Naive thymus-derived CD8-positive, alpha-beta T cell (primary cell): ENCODE measurements at places on chromosomes 7 and 10.

DNA sequence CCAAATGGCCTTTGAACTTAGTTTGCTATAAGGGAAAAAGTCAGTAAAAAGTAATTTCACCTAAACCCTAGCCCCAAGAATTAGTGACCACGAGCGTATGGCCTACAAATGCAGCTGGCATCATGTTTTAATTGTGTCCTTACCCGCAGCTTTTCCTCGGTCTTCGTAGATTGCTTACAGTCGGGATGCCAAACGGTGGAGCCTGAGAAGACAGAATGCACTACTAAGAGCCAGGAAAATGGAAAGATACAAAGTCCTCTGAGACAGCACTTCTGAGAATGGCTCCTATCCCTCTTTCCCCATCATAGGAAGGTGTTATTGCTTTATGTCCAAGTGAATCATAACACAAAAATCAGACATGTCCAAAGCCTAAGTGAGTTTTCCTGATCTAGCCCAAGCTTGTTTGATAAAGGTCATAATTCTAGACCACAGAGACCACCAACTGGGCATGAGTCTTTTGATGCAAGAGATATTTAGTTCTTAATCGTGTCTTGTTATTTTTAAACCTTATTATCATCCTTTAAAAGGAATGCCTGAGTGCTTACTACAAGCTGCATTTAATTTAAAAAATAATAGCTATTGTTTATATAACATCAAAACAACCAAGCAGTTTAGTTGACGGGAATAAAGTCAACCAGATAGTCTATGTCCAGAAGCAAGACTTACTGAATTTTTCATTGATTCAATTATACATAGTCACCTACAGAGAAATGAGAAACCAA, 83.7 kb upstream of the AFAP1L2 start:
- DNase-seq: no peak

DNA sequence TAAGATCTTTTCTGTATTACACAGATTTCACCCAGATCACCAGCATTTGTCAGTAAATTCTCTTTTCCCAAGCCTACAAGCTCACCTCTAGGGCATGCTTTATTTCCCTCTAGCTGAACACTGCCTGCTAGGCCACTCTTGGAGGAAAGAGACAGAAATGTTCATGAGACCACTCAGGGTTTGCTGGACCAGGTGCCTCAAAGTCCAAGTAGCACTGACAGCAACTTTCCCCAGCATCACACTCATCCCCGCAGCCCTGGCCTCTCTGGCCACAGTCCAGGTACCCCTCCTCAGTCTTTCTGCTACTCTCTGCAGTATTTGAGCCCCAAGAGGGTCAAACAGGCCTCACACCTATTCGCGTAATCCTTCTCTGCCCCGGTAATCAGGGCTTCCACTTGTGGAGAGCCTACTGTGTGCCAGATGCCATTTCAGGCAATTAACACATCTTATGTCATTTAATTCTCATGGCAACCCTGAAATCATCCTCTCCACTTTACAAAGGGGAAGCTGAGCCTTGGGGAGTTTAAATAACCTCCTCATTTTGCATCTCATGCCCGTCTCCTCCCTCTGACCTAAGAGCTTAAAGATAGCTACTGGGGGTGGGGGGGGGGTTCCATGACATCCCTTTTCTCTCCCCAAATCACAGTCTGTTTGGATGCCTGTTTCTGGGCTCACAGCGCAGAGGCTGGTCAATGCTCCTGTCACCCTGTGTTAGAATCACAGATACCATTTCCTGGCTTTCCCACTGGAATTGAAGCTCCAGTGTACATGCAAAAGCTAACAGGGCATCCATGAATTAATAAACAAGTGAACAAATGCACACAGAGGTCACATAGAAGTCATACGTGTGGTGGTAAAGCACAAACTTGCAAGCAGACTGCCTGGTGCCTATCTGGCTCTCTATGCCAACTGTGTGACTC, 88.5 kb downstream of the PRLHR start:
- DNase-seq: no peak

- no peak for DNase-seq
These were observed 118.5 kb downstream of the ABLIM1 start for GRCh38 chr10:114539623-114540022.

GRCh38 chr10:2214805-2215204, 477.5 kb upstream of the ADARB2 start:
- no peak for DNase-seq

- no peak for DNase-seq
These were observed 499.8 kb downstream of the PLXNA4 start for GRCh38 chr7:132076301-132077035.
